ENCODE measurements at places on chromosomes 2 and 18. TPM values are rescaled to one million over a fixed set of nuclear protein-coding genes. Genes with fewer than 3 reads are reported as not detected.

ATP8B1 gene
- total RNA-seq: 10.6 TPM

IL36B gene
- total RNA-seq: not detected

SPC25 gene
- total RNA-seq: 1.1 TPM

TMX3 gene
- total RNA-seq: 65.1 TPM
